HL-60 (cell line): ENCODE measurements at places on chromosomes 3 and 15.

- DNase-seq: peak; percentile 13
These were observed 1.4 kb downstream of the ST6GAL1 start for GRCh38 chr3:186931532-186932280.

DNA sequence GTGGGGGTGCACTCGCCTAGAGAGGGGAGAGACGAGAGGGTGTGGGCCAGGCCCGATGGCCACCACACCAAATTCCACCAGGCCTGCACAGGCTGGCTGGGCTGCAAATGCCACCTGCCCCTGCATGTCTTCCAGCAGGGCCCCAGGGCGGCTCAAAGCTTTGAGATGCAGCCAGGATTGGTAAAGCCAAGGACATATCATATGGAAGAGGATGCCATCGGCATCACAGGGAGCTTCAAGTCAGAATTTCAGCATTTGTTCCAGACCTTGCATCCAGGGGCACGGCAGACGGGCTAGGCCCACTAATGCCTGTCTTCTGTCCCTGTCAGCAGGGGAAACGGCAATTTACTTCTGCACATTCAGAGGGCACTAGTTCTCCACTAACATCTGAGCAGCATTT lies 97.8 kb downstream of the NUP210 start:
- DNase-seq: no peak

DNA sequence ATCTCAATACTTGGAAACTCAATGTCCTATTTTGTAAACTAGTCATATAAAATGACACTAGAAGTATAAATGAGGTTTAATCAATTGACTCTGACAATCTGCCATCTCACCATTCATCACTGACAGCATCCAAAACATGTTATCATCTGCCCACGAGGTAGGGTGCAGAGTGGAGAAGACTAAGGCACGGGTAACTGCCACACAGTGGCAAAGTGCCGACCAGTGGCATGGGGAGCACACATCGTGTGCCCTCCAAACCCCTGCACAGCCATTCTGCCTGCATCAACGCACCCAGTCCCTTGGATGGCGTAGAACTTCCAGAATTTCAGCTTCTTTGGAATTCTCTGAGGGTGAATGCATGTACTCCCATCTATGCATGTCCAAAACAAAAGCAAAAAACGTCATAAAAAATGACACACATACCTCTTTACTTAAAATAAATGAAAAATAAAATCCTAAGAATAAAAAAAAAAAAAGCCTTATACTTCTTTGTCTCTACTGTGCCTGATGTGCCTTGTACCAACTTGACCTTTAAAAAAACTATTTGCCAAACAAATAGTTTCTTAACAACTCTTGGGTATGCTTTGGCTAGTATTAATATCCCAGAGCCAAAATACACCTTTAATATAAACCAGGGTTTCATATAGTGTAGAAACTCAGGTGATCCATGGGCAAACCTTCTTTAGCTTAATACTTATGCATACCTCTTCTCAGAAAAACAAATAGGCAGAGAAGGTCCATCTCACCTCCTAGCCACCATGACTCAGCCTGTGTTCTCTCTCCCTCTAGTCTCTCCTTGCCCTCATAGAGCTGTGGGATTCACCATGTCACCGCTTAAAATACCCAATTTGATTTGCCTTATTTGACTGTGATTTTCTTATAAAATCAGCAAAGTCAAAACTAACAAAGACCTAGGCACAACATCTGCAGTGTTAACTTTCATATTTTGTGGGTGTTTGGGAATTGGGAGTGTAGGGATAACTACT lies 12.7 kb downstream of the CPOX start:
- no peak for DNase-seq

- DNase-seq: peak; percentile 28
These were observed 74.8 kb downstream of the RPL39L start for GRCh38 chr3:187064210-187065115.

DNA sequence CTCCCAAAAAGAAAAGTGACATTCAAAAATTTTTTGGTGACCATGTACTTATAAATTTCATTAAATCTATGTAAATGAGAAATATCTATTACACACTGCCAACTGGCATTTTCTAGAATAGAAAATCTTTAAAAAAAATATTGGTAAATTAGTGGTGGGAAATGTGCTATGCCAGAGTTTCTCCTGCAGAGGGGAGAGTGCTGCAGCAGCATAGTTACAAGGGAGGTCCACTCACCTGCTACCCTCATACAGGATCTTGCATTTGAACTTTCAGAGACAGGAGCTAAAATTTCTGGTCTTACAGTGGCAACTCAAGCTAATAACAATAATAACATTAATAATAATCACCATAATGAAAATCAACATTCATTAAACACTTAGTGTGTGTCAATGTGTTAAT lies 459.6 kb downstream of the NSUN3 start:
- no peak for DNase-seq

DNA sequence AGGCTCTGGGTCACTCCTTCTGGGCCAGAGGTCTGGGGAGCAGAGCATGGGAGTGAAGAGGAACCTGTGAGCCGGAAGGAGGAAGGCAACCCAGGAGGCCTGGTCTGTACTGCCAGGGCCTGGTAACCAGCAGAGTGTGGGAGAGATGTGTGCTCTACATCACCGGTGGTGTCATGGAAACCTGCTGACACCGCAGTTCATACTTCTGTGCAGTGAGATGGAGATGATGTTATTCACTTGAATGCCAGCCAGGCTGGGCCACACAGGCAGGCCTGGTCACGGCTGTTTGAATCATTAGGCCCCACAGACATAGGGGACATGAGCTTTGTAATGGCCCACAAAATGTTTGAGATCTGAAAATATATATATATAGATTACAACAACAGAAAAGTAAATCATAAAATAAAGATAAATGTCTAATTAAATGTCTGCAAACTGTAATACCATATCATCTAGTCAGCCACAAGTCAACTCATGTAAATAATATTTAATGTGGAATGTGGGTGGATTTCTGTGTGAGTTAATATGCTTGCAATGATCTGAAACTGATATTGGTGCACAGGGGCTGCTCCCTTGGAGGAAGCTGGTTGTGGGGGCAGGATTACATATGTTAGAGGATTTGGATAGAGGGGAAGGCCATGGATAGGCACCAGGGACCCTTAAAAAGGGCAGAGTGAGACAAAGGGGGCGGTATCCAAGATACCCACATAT lies 108.5 kb upstream of the PFN2 start:
- no peak for DNase-seq

- no peak for DNase-seq
These were observed 70.2 kb downstream of the EFCAB12 start for GRCh38 chr3:129358177-129358771.

- no peak for DNase-seq
These were observed 42.3 kb upstream of the VGLL3 start for GRCh38 chr3:87033205-87033604.

GRCh38 chr3:63841704-63842103 lies 21.9 kb downstream of the THOC7 start:
- DNase-seq: no peak

- DNase-seq: no peak
These were observed 39.8 kb upstream of the ZBTB38 start for GRCh38 chr3:141328286-141329166.

DNA sequence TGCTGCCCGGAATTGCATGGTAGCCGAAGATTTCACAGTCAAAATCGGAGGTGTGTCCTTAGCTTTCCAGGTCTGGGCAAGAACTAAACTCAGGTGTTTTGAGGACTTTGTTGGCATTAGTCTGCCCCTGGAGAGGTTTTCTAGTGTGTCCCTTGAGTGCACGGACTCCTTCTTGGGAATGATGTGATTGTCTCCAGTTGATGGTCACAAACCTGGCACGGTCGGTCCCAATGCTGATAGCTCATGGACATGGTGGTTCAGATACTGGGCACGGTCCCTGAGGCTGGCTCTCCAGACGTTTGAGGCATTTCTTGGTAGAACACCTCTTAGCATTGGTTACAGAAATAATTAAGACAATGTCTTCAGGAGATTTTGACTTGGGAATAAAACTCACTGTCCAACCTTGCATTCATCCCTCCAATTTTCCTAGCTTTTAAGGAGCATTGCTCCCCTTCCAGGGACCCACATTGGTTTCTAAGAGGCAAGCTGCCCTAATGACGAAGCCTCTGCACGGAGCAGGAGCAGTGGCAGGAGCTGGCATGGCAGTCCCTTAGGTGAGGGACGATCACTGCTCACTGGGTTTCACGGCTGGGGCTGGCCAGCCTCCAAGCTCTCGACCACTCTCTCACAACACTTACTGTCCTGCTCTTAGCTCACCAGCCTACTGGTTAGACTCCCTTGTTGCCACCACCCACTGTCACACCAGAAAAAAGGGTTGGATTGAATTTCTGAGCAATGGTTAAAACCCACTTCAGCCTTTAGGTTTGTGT lies 68.1 kb downstream of the PGPEP1L start:
- DNase-seq: no peak

DNA sequence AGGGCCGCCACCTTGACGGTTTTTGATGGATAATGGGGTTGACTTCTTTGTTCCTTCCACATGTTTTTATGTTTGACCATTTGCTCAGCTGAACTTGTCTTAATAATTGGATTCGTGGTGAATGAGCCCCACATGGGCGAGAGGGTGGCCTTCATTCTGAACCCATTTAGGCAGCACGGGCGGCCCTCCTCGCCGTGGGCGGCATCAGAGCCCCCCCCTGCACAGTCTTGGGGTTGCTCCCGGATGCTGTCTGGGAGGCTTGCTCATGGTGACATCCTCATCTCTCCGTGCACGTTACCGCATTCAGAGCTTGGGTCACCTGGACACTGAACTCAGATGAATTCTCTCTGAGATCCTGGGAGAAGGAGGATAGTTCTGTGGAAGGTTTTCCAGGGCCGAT lies 172.3 kb upstream of the OSBPL11 start:
- no peak for DNase-seq
